ENCODE measurements at places on chromosomes 5 and 9. TPM values are rescaled to one million over a fixed set of nuclear protein-coding genes. Genes with fewer than 3 reads are reported as not detected.

ADGRV1 gene
- total RNA-seq: 0.56 TPM

EQTN gene
- not detected for total RNA-seq

IFNB1 gene
- not detected for total RNA-seq

BAAT gene
- total RNA-seq: 0.32 TPM

HSPA9 gene
- 319 TPM for total RNA-seq

CREB3 gene
- 55.6 TPM for total RNA-seq

GRAMD2B gene
- total RNA-seq: 1.1 TPM

MCTP1 gene
- 11.5 TPM for total RNA-seq

PCDHGB2 gene
- not detected for total RNA-seq

PTTG1 gene
- 188 TPM for total RNA-seq

CDC25C gene
- total RNA-seq: 9.4 TPM

ADAMTS16 gene
- total RNA-seq: 1.9 TPM

ANKRD31 gene
- 0.05 TPM for total RNA-seq

EXD3 gene
- 5.6 TPM for total RNA-seq

STKLD1 gene
- 1.2 TPM for total RNA-seq

SPATA31A3 gene
- total RNA-seq: not detected

SLIT3 gene
- 16.4 TPM for total RNA-seq

FAM53C gene
- total RNA-seq: 21.5 TPM

PPP3R2 gene
- total RNA-seq: not detected

POLR3G gene
- total RNA-seq: 16.6 TPM

SPOUT1 gene
- 46.4 TPM for total RNA-seq

PCDHA5 gene
- 0.70 TPM for total RNA-seq

PTGDS gene
- 0.67 TPM for total RNA-seq

SLCO4C1 gene
- not detected for total RNA-seq

ARHGEF28 gene
- 13.3 TPM for total RNA-seq

MAPK9 gene
- 31.5 TPM for total RNA-seq

RNF44 gene
- 35.8 TPM for total RNA-seq

SYK gene
- not detected for total RNA-seq

PCDHB14 gene
- 0.08 TPM for total RNA-seq

ACSL6 gene
- total RNA-seq: 0.22 TPM
